ENCODE measurements at places on chromosomes 7 and 10. TPM values are rescaled to one million over a fixed set of nuclear protein-coding genes. Genes with fewer than 3 reads are reported as not detected.

The OR6V1 gene
- total RNA-seq = not detected

The OAT gene
- total RNA-seq = 70.6 TPM

The SLC26A5 gene
- total RNA-seq = not detected

The GLUD1 gene
- 112 TPM for total RNA-seq

The TSPAN33 gene
- total RNA-seq = 40.3 TPM

The TBC1D12 gene
- 8.2 TPM for total RNA-seq

The SLC26A3 gene
- total RNA-seq = not detected

Data from mesangial cell (primary cell).